ENCODE measurements at places on chromosomes 1 and 21.

DNA sequence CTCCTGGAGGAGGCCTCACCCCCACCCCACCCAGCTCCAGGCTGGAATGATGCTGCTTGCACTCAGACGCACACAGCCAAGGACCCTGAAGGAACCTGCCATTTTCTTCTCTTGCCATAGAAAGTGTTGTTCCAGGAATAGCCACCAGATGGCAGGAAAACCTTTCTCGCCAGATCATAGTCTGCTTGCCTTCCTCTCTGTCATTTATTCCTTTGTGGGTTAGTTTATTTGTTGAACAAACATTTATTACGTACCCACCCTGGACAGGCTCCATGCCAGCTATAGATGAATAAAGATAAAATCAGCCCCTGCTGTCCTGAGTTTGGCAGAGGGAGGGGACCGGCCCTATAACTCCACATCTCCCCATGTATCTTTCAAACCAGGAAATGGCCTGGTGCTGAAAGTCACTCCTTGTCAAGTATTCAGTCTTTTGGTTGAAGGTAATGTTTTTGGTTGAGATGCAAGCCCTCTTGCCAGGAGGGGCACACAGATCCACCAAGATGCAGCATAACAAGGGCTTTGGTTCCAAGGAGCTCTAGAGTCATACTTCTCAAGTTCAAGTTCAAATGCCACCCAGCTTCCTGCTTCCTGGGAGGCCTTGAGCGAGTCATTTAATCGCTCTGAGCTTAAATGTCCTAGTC, 7.0 kb upstream of the KCNC4 start:
- DNase-seq: peak; percentile 40

- no peak for DNase-seq
These were observed 22.4 kb downstream of the RPL5 start for GRCh38 chr1:92854101-92854785.

DNA sequence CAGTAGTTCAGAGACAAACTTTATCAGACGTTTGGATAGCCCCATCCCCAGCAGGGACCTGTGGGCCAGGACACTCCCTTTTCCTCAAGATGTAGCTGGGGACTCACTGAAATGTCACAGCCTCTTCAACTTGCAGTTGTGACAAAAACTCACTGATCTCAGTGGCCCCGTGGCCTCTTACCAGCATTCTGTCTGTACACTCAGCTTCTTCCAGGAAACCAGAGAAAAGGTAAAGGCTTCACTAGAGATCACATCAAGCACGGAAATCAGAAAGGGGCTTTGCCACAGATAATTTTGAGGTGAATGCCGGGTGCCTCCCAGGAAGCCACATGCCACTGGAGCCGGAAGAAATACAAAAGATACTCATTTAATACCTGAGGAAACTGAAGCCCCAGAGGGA, 122.2 kb downstream of the CCDC185 start:
- DNase-seq: no peak

DNA sequence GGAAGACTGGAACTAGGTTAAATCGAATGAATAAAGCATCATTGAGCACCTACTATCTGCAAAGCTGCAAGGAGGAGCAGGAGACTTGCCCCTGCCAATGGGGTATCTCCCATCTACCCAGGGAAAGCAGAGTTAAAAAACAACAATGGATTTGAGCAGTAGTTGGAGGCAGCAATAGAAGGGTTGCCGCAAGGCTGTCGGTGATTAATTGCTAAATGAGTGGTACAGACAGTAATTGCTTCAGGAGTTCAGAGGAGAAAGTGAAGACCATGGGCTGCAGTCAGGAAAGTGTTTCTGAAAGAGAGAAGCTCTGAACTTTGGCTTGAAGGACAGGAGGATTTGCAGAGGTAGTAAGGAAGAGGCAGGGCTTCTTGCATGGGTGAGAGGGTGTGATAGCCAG, 152.9 kb downstream of the ACTL8 start:
- DNase-seq: no peak

GRCh38 chr1:109273570-109274288, 9.2 kb downstream of the PSRC1 start:
- no peak for DNase-seq

DNA sequence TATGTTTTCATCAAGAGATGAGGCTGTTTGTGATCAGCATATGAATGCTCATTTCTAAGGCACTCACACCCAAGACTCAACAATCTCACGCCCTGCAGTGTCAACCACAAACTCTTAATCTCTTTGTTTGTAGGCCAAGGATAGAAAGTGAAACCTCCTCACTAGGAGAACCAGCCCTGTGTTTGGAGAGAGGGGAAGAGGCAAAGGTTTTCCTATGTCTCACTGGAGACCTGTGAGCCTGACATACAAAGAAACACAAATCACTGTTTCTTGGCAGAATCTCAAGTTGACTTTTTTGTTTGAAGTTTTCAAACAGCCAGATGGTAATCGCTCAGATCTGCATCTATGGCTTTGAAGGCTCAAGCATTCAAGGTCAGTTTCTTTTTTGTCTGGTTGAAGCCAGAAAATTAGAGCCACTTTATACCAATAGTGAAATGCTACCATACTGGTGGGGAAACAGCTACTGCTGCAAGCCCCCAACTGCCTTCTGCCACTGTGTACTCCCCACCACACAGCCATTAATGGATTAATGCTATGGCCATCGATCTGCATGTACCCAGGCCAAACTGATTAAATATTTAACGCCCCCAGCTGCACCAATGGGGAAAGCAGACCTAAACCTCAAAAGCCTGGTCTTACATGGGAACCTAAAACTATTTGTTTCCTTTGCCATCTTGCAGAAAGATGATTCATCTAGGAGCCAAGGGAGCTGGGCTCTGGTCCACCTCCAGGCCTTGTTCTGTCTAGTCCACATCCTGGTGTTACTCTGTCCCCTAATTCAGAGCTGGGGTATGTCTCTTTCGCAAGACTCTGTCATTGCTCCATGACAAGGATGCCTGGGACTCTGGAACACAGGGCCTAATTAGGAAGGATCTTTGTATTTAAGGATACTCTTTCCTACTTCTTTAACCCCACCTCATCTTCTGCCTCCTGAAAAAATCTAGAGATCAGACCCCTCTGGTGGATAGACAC, 16.3 kb downstream of the PDZK1 start:
- DNase-seq: peak; percentile 27

DNA sequence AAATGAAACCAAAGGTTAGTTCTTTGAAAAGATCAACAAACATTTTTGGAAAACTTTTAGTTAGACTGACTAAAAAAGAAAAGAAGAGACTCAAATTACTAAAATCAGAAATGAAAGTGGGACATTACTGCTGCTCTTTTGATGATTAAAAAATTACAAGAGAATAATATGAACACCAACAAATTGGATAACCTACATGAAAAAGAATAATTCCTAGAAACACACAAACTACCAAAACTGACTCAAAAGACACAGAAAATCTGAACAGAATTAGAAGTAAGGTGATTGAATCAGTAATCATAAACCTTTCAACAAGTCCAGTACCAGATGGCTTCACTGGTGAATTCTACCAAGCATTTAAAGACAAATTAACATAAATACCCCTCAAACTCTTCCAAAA, 5.6 kb downstream of the KIFAP3 start:
- no peak for DNase-seq

- DNase-seq: no peak
These were observed 244.1 kb upstream of the MAP1LC3C start for GRCh38 chr1:242242983-242243382.

DNA sequence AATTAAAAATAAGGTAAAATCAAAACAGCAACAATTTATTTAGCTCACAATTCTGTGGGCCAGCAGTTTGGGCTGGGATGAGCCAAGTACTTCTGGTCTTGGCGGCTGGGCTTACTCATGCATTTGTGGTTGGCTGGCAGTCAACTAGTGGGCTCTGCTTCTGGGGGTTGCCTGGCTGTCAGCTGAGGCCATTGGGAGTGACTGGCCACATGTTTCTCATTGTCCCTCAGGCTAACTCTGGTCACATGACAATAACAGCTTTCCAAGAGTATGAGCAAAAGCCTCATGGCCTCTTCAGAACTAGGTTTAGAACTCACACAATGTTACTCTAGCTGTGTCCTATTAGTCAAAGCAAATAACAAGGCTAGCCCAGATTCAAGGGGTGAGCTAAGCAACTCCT, 15.6 kb upstream of the CHIA start:
- DNase-seq: no peak

- DNase-seq: no peak
These were observed at the start of gene CBR3 for GRCh38 chr21:36134803-36135390. CBR3 (plus strand) TSS chr21:36135079; CDS start chr21:36135193, 114 bp downstream.

GRCh38 chr1:27593678-27594563, 10.0 kb downstream of the AHDC1 start:
- DNase-seq: no peak

DNA sequence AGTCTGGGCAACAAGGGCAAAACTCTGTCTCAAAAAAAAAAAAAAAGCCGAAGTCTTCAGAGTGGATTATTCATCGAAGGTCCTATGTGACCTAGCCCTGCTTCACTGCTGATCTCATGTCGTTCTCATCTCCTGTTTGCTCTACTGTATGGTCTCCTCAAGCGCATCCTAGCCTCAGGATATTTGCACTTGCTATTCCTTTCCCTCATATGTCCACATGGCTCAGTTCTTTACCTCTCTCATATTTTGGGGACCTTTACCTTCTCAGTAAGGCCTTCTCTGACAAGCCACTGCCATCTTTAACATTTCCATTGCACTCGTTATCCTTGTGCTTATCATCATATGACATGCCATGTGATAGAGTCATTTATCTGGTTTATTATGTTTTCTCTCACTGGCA, 2.6 kb downstream of the TBCE start:
- DNase-seq: no peak

- no peak for DNase-seq
These were observed 1.2 kb upstream of the TMPRSS3 start for GRCh38 chr21:42396799-42397745.

DNA sequence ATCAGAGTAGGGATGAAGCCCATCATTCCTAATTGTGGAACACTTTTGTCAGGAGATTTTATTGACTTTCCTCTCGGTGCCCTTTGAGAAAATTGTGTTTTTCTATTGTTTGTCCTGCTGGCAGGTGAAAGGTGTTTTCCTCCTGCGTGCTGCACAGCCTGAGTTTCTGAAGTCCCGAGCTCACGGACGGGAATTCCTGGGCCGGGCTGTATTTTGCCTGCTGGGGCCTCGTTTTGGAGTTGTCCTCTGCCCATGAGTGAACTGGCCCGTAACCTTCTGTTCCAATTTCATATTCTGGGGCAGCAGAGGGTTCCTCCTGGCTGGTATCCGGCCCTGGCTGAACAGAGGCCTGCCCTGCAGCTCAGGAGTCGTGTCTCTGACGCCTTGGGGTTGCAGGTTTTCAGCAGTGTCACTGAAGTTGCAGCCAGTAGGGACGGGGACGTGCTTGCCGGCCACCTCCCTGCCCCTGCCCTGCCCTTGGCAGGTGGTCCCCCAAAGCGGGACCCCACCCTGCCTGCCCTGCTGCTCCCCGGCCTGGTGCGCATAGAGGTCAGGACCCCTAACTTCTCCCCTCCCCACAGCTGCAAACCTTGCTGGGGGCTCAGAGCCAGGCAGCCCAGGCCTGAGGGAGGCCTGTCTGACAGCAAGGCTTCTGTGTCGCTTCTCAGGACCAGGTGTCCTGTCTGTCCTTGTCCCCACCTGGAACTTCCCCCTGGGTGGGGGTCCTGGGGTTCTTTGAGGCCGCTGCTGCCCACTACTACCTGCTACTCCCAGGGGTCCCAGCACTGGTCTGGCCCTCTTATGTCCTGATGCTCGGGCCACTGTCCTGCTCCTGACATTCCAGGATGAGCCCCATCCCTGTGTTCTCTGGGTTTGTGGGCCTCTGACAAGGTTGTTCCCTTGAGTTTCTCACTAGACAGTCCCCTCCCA, 49.0 kb downstream of the SLX9 start:
- DNase-seq: no peak

DNA sequence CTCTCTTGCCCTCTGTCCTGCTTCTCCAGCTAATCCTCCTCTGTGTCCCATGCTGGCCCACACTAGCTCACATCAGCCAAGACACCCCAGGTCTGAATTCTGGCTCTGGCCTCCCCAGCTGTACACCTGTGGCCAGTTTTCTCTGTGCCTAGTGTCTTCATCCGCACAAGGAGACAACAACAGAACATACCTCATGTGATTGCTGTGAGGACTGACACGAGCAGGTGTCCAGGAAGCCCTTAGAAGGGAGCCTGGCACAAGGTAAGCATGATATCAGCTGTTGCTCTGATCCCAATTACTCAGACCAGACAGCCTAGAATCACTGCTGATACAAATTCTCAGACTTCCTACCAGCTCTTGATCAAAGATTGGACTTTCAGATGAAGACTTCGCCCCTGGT, 71.2 kb upstream of the GJB5 start:
- no peak for DNase-seq

GRCh38 chr1:178275553-178275952, 181.6 kb downstream of the RASAL2 start:
- DNase-seq: no peak

GRCh38 chr1:68358439-68358838, 91.3 kb downstream of the RPE65 start:
- no peak for DNase-seq

GRCh38 chr1:15764269-15764764, 5.7 kb downstream of the FBLIM1 start:
- DNase-seq: no peak

DNA sequence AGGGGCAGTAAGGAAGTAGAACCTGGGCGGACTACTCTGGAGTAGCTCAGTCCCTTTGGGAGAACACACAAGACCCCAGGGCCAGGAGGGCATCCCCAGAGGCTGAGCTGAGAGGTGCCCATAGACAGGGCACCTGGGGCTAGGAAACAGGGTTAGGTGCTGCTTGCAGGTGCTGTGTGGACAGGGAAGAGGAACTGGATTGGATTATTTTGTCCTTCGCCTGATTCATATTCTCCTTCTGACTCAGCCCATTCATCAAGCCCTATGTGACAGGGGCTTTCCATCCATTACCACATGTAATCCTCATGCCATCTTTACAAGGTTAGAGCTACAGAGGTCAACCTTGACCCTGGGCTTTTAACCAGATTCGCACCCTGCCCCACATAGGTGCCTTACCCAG, 183.9 kb downstream of the C1orf94 start:
- DNase-seq: no peak

GRCh38 chr21:25550352-25551120, 56.7 kb downstream of the MRPL39 start:
- no peak for DNase-seq

DNA sequence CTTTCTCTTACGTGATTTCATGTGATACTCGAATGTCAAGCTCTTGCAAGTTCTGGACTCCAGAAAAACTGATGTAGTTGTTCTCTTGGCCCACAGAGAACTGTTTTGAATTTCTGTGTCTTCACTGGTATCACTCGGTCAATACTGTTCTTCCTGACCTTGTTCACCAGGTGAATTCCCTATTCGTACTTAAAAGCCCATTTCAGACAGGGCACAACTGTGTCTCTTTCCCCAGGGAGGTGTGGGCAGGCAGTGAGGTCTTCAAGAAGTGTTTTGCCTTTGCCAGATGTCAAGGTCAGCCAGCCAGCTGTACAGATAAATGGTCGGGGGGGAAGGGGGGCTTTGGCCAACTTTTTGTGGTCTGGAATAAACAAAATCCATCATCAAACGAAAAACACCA, 27.5 kb upstream of the ZC3H12A start:
- DNase-seq: no peak

- no peak for DNase-seq
These were observed 4.2 kb upstream of the ZNF496 start for GRCh38 chr1:247335882-247336281.
